ENCODE measurements at places on chromosomes 2 and 18. TPM values are rescaled to one million over a fixed set of nuclear protein-coding genes. Genes with fewer than 3 reads are reported as not detected.

Gene ACMSD
- total RNA-seq, result not detected

Gene ICOS
- total RNA-seq, result not detected

Gene TDRD15
- not detected for total RNA-seq

Gene PCARE
- total RNA-seq, result not detected

Gene TEX51
- total RNA-seq, result not detected

Gene UGGT1
- total RNA-seq, result 203 TPM

Gene POMC
- 1.0 TPM for total RNA-seq

Gene KIAA2012
- total RNA-seq, result 0.09 TPM

Gene UGT1A8
- not detected for total RNA-seq

Gene ZEB2
- 50.8 TPM for total RNA-seq

Gene LYG2
- total RNA-seq, result not detected

Gene ASB1
- total RNA-seq, result 60.6 TPM

Gene YPEL5
- total RNA-seq, result 92.9 TPM

Gene CCBE1
- 0.59 TPM for total RNA-seq

Gene SLC9A2
- total RNA-seq, result not detected

Gene CDK15
- total RNA-seq, result 6.3 TPM

Gene TAF4B
- total RNA-seq, result 1.5 TPM

Gene MPHOSPH10
- total RNA-seq, result 27.9 TPM

Gene IL36A
- not detected for total RNA-seq

Gene ARL6IP6
- 20.3 TPM for total RNA-seq

Gene RAB27B
- total RNA-seq, result 40.1 TPM

Gene FEV
- not detected for total RNA-seq

Gene GPR148
- total RNA-seq, result not detected

Gene C1QL2
- not detected for total RNA-seq

Gene IL36RN
- total RNA-seq, result not detected

Gene BCL11A
- total RNA-seq, result 5.9 TPM

Gene ANKRD30B
- not detected for total RNA-seq

Gene BMP10
- not detected for total RNA-seq

Gene SIX3
- not detected for total RNA-seq

Gene UGT1A3
- total RNA-seq, result not detected

Gene IGFBP5
- total RNA-seq, result 1,007 TPM

Gene NR4A2
- total RNA-seq, result 0.30 TPM
